Amniotic epithelial cell (primary cell): ENCODE measurements at places on chromosomes 16 and 17.

- no peak for DNase-seq
Measured at GRCh38 chr16:4103745-4104144, 12.5 kb downstream of the ADCY9 start.

GRCh38 chr17:56777859-56778258 lies 55.9 kb downstream of the C17orf67 start:
- DNase-seq = no peak

- DNase-seq = peak; percentile 9
Measured at GRCh38 chr16:7397901-7398300, 65.3 kb downstream of the RBFOX1 start.

DNA sequence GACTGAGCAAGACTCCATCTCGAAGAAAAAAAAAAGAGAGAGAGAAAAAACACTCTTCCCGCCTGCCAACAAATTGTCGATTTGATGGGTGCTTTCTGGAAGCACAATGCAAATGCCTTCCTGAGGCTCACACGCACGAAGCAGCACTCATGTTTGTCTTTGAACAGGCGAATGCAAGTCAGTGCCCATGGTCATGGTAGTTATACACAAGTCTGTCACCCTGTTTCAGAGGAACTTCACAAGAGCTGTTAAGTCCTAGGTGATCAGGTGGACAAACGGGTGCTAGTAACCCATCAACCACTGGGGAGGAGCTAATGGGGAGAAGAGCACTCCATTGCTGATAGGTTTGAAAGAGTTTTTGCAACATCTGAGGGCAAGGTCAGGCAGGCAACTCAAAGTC lies 6.5 kb upstream of the DNAI2 start:
- no peak for DNase-seq

DNA sequence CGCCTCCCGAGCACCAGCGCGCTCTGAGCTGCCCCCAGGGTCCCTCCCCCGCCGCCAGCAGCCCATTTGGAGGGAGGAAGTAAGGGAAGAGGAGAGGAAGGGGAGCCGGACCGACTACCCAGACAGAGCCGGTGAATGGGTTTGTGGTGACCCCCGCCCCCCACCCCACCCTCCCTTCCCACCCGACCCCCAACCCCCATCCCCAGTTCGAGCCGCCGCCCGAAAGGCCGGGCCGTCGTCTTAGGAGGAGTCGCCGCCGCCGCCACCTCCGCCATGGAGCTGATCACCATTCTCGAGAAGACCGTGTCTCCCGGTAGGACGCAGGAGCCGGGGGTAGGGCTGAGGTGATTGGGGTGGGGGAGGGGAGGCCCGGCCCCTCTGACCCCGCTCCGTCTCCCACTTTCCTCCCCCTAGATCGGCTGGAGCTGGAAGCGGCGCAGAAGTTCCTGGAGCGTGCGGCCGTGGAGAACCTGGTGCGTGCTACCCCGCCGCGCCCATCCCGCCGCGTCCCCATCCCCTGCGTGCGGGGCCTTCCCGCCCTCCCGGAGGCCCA lies 329 bp downstream of the KPNB1 start:
- DNase-seq = no peak

- DNase-seq = no peak
Measured at GRCh38 chr17:67655478-67656148, 62.1 kb upstream of the NOL11 start.

- peak; percentile 87 for DNase-seq
Measured at GRCh38 chr17:42389135-42389417, 834 bp upstream of the STAT3 start.

GRCh38 chr16:31695667-31696066 lies 168.0 kb downstream of the AHSP start:
- DNase-seq = no peak

GRCh38 chr17:34400301-34400931 lies 37.4 kb upstream of the CCL1 start:
- DNase-seq = no peak

DNA sequence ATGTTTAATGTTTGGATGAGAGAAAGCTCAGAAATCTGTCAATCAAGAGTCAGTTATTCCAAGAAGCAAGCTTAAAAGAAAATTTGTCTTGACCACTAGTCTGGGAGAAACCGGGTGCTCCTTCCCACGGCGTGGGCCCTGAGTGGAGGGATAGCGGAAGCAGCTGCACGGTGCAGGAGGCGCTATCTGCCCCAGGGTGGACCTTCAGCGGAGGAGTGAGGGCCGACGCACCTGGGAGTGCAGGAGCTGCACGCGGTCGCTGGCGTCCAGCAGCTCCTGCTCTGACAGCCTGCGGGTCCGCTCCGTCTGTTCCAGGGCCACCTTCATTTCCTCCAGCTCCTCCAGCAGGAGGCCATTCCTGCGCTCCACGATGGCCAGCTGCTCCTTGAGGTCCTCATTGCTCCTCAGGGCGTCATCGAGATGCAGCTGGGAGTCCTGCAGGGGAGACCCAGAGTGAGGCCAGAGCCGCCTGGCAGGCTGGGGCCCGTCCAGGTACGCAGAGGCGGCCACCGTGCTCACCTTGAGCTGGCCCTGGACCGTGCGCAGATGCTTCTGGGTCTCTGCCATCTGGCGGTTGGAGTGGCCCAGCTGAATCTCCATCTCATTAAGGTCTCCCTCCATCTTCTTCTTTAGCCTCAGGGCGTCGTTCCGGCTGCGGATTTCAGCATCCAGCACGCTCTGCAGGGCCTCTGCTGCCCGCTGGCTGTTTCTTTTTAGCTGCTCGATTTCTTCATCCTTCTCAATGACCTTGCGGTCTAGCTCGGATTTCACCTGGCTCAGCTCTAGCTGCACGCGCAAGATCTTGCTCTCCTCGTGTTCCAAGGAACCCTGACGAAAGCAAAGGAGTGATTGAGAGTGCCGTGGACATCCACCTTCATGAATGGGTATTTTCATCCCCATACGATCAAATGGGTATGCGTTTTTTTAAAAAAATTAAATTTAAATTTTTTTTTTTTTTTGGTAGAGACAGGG lies 63.5 kb downstream of the MYH13 start:
- no peak for DNase-seq

DNA sequence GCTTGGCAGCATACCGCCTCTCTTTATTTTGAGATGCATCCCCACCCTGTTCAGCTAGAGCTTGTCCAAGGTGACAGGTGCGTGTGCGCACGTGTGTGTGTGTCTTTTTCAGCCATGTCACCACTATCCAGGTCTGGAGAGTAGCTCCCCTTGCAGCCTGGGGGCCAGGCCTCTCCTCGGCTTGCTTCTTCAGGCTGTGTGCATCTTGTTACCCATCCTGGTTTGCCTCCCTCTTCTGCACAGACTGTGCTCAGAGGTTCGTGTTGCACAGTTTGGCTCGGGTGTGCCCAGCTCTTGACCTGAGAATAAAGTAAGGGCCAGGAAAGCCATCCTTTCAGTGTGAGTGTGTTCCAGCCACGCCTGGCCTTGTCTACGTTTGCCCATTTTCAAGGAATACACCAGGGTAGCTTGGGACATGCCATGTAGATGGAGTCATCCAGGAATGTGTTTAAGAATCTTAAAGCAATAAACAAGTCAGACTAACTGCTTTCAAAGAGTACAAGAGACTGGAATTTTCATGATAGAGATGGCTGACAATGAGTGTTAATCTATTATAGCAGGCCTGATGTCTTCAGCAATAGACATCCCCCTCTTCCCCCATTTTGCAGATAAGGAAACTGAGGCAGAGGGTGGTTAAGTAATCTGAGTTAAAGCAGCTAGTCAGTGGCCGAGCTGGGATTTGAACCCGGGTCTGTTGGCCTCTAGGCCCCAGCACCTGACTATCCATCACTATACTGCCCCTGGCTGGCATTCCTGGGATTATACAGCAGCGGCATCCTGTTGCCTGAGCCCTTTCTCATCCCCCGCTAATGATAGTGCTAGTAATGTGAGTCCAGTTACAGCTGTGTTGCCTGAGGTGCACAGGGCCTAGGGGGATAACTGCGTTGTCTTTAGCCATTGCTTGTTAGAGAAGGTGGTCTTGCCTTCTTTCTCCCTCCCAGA lies 77.9 kb downstream of the KSR1 start:
- peak; percentile 94 for DNase-seq

- no peak for DNase-seq
Measured at GRCh38 chr16:72722552-72722951, 325.4 kb downstream of the ZFHX3 start.

GRCh38 chr16:23896832-23897821 lies 61.3 kb downstream of the PRKCB start:
- DNase-seq = no peak

GRCh38 chr17:73749337-73749823 lies 105.1 kb upstream of the SDK2 start:
- no peak for DNase-seq

GRCh38 chr17:71976011-71976649 lies 144.7 kb upstream of the SOX9 start:
- peak; percentile 95 for DNase-seq

- DNase-seq = peak; percentile 47
Measured at GRCh38 chr17:63760771-63761539, 12.4 kb downstream of the CCDC47 start.

- DNase-seq = no peak
Measured at GRCh38 chr17:68319410-68320162, 28.3 kb downstream of the ARSG start.

- peak; percentile 91 for DNase-seq
Measured at GRCh38 chr16:70746708-70747424, 54.1 kb downstream of the VAC14 start.

- peak; percentile 88 for DNase-seq
Measured at GRCh38 chr16:11743308-11744074, 834 bp upstream of the TXNDC11 start.
